H1 (cell line): ENCODE measurements at places on chromosomes 7 and 10.

GRCh38 chr10:23413629-23414089 is 25.2 kb upstream of the OTUD1 start:
- DNase-seq = no peak

- no peak for DNase-seq
These were observed 1052.3 kb upstream of the PHF14 start for GRCh38 chr7:9921326-9921725.

GRCh38 chr7:38021892-38022291 is 101.5 kb downstream of the EPDR1 start:
- DNase-seq = no peak

DNA sequence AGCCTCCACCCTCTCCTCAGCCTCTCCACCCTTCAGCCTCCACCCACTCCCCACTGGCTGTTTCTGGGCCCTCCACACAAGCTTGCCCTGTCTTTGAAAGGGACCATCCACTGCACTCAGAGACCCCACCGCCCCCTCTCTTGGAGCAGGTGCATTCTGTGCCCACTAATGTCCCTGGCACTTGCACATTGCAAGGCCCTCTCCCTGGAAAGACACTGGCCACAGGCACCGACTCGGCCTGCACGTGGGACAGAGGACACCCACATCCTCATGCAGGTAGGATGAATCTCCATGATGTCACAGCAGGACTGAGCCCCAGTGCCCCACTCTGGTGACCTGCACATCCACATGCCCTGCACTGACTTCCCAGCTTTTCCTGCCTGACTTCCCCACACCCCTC is 36.8 kb upstream of the EBF3 start:
- no peak for DNase-seq

- no peak for DNase-seq
These were observed 23.6 kb downstream of the MEST start for GRCh38 chr7:130515315-130516040.

DNA sequence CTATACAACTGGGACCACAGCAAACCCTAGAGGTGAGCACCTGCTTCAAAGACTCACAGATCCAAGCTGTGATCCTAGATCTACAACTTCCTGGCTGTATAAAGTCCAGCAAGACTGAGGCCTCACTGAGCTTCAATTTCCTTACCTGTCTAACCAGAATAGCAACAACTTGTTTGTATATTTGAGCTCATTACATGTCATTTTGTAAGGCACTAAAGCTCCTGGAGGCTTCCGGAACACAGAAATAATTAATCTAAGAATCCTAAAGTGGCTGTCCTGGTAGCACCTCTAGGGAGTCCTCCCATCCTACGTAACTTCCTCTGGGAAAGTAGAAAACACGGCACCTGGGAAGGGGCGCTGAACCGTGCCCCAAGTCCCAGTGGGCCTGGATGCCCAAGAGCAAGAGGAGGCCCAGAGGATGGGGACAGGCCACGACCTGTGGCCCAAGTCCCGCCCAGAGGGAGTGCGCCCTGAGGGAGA is 39.4 kb downstream of the HK1 start:
- DNase-seq = no peak

- no peak for DNase-seq
These were observed 133.7 kb downstream of the EGFR start for GRCh38 chr7:55152516-55152915.

- DNase-seq = no peak
These were observed 297.6 kb upstream of the PITRM1 start for GRCh38 chr10:3470191-3470590.
